ENCODE measurements at places on chromosomes 2 and 18.

GRCh38 chr2:74226648-74227213, 28.3 kb downstream of the MTHFD2 start:
- DNase-seq = no peak

GRCh38 chr2:72143441-72144273, 4.0 kb downstream of the CYP26B1 start:
- DNase-seq = no peak

GRCh38 chr2:241224018-241224850, 35.8 kb downstream of the ANO7 start:
- DNase-seq = no peak

- DNase-seq = no peak
Observed at GRCh38 chr18:8668381-8668780, 37.0 kb upstream of the MTCL1 start.

DNA sequence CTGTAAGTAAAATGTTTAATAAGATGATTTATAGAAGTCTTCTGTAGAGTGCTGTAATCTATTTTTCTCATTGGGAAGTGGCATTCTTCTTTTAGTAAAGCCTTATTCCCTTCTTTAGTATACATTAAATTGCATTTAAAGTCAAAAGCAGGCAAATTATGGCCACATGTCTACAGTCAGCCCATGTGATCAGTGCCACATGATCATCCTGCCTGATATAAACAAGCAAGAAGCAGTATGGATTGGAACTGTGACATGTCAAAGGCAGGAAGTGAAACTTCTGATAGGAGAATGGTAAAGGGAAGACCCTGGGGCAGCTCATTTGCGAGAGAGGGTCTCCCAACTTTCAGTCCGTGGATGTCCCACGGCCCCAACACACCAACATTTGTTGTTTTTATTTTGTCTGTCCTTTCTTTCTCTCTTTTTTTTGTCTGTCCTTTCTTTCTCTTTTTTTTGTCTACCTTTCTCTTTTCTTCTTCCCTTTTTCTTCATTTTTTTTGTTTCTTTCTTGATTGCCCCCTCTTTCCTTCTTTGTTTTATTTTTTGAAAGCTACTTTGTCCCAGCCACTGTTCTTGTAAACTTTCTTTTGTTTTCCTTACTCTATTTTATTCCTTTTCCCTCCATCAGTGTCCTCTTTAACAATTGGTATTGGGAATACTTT, 154.9 kb downstream of the DTNA start:
- DNase-seq = no peak

- no peak for DNase-seq
Observed at GRCh38 chr2:226911932-226912331, 76.1 kb downstream of the RHBDD1 start.

DNA sequence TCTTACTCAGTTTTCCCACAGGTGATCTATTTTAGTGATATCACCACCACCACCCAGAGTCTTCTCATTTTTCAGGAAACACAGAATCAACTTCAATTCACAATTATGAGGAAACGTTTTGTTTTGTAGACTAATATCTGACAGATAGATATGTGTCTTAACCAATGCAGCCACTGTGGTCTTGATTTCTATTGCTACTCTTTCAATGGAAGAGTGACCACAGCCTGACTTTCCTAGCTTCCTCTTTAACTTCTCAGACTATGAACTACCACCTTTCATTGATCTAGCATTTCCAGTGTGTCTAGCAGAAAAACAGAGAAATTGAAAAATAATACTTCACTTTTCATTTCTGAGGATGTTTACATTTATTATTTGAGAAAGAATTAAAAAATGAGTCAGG, 20.5 kb downstream of the ADAM17 start:
- no peak for DNase-seq

DNA sequence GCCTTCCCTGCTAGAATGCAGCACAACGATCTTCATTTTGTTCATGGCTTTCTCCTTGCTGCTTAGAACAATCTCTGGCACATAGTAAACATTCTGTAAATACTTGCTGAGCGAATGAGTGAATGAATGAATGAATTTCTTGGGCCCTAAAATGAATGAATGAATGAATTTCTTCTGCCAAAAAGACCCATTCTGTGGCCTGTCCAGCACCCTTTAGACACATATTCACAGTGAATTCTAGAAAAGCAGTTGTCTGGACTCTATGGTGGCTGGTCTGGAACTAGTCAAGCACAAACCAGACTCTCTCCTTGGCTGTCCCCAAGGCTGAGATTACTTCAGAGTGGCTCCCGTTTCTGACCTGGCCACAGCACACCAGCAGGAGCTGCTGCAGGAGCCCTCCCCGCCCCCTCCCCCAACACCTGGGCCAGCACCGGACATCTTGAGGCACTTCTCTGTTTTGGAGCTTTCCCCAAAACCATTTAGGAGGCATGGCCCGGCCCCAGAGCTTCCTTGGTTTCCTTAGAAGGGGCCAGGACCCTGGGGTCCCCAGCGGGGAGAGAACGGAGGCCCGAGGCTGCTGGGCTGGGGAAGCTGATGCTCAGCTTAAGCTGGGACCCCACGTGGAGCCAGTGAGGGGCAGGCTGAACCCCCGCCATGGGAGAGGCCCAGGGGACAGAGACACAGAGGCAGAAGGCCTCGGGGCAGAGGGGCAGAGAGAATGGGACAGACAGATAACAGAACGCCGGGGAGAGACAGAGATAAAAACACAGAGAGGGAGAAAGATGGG, 159.0 kb downstream of the ZFP36L2 start:
- DNase-seq = no peak

DNA sequence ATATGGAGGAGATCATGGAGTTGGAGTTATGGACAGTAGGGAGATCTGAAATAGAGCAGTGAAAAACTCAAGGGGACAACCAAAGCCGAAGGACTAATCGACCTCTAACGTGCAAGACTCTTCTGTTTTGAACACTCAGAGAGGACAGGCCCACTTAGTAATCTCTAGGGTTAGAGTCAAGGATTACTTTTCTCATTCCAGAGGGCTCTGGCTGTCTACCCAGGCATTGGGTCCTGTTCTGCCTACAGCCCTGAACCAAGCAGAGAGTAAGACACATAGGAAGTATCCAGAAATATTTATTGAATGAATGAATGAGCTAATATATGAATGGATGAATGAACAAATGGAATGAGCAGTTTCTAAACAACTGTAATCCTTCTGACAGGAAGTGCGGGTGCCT, 50.3 kb upstream of the PKDCC start:
- no peak for DNase-seq

Measured in COR-L47 (cell line).